ENCODE measurements at places on chromosomes 2 and 18. TPM values are rescaled to one million over a fixed set of nuclear protein-coding genes. Genes with fewer than 3 reads are reported as not detected.
A peak's percentile ranks its signal among the peaks of the same experiment; 100 is the strongest.

- no peak for DNase-seq
These were observed 413.6 kb upstream of the ID2 start for GRCh38 chr2:8268172-8268783.

DNA sequence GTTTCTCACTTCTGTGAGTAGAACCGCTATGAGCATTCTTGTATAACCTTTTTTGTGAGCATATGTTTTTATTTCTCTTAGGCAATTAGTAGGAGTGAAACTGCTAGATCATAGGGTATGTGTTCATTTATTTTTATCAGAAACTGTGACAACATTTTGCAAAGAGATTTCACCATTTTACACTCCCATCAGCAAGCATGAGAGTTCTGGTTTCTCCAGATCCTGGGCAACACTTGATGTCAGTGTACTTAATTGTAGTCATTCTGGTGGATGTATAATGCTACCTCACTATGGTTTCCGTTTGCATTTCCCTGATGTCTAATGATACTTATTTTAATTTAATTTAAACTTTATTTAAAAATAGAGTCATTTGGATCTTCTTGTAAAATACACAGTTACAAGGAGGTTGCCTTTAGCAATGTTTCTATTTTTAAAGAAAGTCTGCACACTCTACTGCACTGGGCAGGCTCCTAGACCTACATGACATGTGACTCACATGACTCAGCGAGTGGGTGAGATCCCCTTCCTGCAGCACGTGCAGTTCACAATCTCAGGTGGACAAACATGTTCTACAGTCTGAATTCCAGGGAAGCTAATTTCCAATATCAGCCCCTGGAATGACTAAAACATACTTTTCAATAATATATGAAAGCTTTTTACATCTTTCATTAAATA is 127.0 kb upstream of the BCL2L11 start:
- no peak for DNase-seq

GRCh38 chr2:130749641-130750040 is 5.7 kb upstream of the AMER3 start:
- DNase-seq, result no peak

DNA sequence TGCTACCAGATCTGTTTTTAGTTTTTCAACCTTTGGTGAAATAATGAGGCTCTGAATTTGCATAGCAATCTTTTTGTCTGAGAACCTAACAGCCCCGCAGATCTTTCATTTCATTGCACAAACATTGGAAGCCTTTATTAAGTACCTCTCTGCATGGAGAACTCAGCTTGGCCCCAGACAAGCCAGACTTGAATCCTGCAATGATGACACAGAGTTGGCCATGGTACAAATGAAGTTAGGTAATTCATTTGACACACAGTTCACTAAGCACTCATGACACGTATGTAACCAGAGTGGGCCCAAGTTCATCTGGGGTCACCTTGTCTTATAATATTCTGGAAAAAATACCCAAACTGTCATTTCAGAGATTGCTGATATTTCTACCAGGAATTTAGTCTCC is 439.1 kb upstream of the ID2 start:
- no peak for DNase-seq

GRCh38 chr2:102358496-102358895 is 2.9 kb downstream of the IL18R1 start:
- DNase-seq, result no peak

DNA sequence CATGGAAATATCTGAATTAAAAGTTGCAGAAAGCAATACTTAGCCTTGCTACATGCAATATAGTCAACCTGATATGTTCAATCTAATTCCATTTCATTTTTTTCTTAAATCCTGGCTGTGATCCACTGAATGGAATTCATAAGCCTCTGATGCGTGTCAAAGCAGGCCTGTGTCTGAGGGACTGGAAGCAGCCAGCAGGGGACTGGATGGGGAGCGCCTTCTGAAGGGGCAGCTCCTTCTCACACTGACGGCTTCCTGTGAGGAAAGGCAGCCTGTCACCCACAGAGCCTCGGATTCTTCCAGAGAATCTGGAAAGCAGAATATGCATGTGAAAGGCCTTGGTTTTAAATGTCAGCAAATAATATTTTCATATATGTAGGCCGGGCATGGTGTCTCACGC is 73.5 kb downstream of the KCNF1 start:
- DNase-seq, result no peak

GRCh38 chr2:20622731-20623130 is 28.2 kb downstream of the HS1BP3 start:
- peak; percentile 13 for DNase-seq

GRCh38 chr2:110847651-110848050 is 115.3 kb downstream of the ACOXL start:
- DNase-seq, result no peak

- no peak for DNase-seq
These were observed 15.1 kb upstream of the SUCLG1 start for GRCh38 chr2:84474176-84474575.

- no peak for DNase-seq
These were observed 48.7 kb downstream of the SPTBN1 start for GRCh38 chr2:54504866-54505265.

DNA sequence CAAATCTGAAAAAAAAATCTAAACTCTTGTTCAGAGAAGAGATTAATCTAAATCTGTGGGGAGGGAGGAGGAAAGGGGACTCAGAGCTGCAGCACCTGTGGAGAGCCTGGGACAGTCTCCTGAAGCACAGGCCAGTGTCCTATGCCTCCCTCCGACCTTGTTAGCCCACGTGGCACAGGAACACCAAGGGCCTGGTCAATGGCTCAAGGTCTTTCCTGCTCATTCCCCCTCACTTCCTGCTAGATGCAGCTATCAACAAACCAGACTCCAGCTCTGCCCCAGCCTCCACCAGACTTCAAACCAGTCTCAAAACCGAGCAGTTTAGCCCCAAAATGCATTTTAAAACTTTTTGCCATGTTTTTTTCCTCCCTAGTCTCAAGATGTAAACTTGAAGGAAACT is 20.1 kb upstream of the SULT1C3 start:
- no peak for DNase-seq

GRCh38 chr2:218229239-218229638 is 12.2 kb downstream of the ARPC2 start:
- DNase-seq, result no peak

DNA sequence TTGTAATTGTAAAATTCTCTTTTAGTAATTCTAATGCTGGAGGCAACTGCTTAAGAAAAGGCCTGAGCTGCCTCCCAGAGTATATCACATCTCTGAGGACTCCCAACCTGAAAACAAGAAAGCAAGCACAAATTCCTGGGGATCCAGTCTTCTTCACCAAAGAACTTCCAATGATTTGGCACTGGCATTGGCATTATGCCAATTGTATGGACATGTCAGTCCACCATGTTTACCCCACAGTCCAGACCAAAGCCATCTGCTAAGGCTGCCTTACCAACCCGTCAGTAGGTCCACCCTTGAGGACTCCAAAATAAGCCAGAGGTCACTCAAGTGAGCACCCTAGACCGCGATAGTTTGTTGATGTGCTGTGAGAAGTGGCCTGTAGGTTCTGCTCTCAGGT is 263.1 kb downstream of the RND3 start:
- DNase-seq, result no peak

GRCh38 chr2:171210864-171211431 is 50.3 kb upstream of the TLK1 start:
- DNase-seq, result no peak

DNA sequence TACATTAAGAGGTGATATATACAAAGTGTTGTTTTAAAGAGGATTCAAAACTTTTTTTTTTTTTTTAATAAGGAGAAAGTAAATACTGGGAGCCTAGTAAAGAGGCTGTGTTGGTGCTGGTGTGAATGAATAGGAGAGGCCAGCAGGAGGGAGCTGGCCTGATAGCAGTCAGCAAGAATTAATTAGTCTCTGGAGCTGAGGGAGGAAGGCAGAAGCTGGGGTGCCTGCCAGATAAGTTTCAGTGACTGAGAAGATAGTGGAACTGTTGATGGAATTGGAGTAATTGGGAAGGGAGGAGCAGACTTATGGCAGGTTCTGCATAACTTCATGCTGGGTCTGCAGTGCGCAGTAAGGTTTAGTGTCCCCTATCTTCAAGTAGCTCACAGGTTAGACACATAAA is 36.2 kb upstream of the SNORC start:
- no peak for DNase-seq

- no peak for DNase-seq
These were observed 203.7 kb upstream of the DLGAP1 start for GRCh38 chr18:4658804-4659203.

DNA sequence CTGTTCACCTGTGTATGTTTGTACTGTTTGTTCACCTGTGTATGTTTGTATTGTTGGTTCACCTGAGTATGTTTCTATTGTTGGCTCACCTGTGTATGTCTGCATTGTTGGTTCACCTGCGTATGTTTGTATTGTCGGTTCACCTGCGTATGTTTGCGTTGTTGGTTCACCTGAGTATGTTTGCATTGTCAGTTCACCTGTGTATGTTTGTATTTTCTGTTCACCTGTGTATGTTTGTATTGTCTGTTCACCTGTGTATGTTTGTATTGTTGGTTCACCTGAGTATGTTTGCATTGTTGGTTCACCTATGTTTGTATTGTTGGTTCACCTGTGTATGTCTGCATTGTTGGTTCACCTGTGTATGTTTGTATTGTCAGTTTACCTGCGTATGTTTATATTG is 14.6 kb downstream of the ADI1 start:
- DNase-seq, result no peak

- no peak for DNase-seq
These were observed 674 bp downstream of the PTPN4 start for GRCh38 chr2:119760237-119760955.

- no peak for DNase-seq
These were observed 43.3 kb upstream of the SETBP1 start for GRCh38 chr18:44637210-44638033.

DNA sequence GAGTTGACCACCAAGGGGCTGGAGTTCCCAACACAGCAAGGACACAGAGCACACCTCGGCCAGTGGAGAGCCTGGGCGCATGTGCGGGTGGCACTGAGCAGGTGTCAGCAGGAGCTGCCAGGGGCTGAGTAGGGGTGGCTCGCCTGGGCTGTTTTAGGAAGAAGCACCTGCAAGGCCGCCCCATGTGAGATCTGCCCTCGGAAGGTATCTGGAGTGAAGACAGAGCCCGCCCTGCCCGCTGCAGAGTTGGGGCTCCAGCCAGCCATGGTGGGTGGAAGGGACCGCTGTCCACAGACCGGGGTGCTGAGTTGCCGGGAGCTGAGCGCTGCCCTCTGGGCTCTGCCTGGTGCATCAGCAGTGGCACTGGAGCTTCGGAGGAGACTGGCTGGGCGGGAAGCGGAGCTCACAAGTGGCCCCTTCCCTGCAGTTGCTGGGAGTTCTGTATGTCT is 35.2 kb downstream of the MTERF4 start:
- no peak for DNase-seq

DNA sequence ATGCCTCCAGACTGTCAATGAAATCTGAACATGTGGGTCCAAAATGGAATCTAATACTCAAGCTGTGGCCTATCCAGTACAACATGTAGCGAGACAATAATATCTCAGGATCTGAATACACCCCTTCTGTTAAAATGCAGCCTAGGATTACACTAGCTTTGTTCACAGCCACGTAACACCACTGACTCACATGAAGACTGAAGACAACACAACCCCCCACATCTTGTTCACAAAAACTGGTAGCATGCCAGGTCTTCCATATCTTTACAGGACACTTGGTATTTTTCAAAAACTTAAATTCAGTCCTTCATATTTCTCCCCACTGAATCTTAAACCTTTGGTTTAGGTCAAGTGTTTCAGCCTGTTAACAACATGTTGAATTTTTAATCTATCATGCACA is 84.2 kb downstream of the SLC8A1 start:
- DNase-seq, result no peak

The SCG2 gene
- total RNA-seq, result 0.95 TPM

The TRIM43 gene
- total RNA-seq, result not detected

The FBXO48 gene
- not detected for total RNA-seq

The SLC9A2 gene
- 0.21 TPM for total RNA-seq

The MOCOS gene
- total RNA-seq, result under 0.01 TPM

The COL4A4 gene
- total RNA-seq, result 0.76 TPM

The DYSF gene
- total RNA-seq, result 20.7 TPM

The ANKRD62 gene
- total RNA-seq, result 0.07 TPM

The TCF23 gene
- total RNA-seq, result 32.5 TPM
